ENCODE measurements at places on chromosomes 5 and 9.

DNA sequence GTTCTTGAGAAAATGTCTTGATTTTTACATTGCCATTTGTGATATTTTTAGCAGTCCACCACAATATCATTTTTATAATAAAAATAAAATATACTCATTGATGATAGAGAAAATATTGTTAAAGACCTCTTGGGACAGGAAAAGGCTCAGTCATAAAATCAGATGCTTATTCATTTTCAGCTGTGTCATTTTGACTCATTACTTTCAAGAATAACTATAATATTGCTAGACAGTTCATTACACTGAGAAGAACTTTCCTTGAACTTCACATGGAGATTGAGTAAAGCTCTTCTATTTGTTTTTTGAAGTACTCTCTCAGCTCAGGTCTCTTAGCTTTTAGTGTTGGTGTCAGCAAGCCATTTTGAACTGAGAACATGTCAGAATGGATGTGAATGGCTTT lies 8.5 kb upstream of the MEIKIN start:
- no peak for DNase-seq

DNA sequence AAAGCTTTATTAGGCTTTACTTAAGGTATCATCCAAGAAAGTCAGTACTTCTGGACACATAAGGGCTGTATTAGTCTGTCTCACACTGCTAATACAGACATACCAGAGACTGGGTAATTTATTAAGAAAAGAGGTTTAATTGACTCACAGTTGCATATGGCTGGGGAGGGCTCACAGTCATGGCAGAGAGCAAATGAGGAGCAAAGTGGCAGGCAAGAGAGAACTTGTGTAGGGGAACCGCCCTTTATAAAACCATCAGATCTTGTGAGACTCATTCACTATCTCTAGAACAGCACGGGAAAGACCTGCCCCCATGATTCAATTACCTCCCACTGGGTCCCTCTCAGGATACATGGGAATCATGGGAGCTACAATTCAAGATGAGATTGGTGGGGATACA lies 49.2 kb upstream of the SLC44A1 start:
- DNase-seq, result no peak

GRCh38 chr9:99590840-99591239 lies 230.8 kb upstream of the NR4A3 start:
- no peak for DNase-seq

DNA sequence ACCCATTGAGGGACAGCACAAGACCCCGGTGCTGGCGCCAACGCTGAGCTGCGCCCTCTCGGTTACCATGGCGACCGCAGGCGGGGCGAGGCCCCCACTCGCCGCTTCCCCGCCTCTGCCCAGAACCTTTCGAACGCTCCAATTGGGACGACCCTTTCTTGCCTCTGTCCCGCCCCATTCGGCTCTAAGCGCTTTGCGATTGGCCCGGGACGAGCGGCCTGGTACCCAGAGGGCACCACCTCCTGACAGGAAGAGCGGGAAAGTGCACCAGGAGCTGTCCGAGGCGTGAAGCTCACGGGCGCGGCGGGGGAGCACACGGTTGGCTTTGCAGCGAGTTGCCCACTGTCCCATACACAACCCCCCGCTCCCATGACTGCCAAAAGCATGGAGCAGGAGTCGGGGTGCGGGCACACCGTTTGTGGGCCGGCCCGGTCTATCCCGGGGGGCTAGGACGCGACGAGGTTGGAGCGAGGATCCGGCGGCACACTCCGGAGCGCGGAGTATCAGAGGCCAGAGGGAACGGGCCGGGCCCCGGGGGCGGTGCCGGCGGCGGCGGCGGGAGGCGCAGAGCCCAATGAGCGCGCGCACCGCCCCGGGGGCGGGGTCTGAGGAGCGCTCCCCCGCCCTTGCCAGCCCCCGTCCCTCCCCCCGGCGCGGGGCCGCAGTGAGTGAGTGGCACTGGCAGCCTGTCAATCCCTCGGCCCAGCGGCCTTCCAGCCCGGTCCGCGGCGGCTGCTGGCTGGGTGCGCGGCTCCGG lies 978 bp upstream of the PBX3 start:
- DNase-seq, result peak; percentile 89

DNA sequence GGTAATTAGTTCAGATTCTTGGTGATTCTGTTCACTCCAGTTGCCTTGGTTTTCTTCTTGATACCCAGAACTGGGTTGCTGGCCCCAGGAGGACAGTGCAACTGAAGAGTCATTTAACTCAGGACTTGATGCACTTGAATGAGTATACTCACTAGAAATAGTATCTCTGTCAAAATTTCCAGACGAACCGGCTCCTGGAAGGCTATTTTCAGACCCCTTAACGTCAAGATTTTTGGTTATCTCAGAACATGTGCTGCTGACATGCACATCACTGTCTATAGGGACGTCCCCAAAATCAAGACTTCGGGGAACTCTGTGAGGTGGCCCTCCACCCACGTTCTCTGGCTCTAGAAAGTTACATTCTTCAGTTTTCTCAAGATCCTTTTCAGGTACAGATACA lies 56.7 kb upstream of the PCA3 start:
- DNase-seq, result no peak

GRCh38 chr9:34417734-34418133 lies 40.6 kb downstream of the FAM219A start:
- no peak for DNase-seq

- DNase-seq, result no peak
Measured at GRCh38 chr5:111309384-111309783, 85.2 kb downstream of the CAMK4 start.

DNA sequence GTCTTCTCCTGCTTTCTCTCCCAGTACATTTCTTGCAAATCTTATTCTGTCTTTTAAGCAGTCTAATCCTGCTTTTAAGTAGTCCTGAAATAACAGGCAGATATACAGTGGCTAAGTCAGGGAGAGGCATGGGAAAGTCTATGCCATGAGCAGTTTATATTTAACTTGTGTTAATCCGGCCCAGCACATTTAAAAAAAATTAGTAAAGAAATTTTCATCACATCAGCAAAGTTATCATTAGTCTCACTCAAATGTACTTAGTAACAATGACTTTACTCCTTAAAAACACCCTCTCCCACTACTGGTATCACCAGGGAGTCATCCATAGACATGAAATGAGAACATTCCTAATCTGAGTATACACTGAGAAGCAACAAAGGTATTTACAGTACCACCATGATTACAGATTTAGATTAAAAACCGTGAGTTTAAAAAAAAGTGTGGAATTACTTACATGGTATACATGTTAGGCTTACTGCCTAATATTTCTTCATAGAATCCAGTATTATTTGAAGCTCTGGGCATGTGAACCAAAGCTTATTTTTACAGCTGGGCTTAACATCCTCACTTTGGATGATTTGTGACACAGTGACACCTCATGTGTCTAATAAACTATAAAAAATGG lies 75.9 kb upstream of the DAB2 start:
- DNase-seq, result no peak

GRCh38 chr9:110178281-110178680 lies 29.7 kb downstream of the C9orf152 start:
- DNase-seq, result no peak

- no peak for DNase-seq
Measured at GRCh38 chr5:109620651-109621050, 69.1 kb upstream of the MAN2A1 start.

DNA sequence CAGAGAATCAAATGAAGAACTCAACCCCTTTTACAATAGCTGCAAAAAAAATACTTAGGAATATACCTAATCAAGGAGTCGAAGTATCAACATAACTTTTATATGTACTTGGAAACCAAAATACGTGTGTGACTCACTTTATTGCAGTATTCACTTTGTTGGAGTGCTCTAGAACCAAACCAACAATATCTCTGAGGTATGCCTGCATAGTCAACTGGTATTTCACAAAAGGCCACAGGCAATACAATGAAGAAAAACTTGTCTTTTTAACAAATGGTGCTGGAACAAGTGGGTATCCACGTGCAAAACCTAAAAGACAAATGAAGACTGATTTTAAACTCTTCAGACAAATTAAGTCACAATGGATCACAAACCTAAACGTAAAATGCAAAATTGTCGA lies 385.7 kb downstream of the TLE1 start:
- no peak for DNase-seq

- no peak for DNase-seq
Measured at GRCh38 chr5:150234576-150235499, 45.0 kb downstream of the SLC6A7 start.

- DNase-seq, result no peak
Measured at GRCh38 chr5:177132136-177133095, 1.2 kb upstream of the NSD1 start.

- peak; percentile 28 for DNase-seq
Measured at GRCh38 chr9:87498046-87498810, 561 bp downstream of the DAPK1 start.

DNA sequence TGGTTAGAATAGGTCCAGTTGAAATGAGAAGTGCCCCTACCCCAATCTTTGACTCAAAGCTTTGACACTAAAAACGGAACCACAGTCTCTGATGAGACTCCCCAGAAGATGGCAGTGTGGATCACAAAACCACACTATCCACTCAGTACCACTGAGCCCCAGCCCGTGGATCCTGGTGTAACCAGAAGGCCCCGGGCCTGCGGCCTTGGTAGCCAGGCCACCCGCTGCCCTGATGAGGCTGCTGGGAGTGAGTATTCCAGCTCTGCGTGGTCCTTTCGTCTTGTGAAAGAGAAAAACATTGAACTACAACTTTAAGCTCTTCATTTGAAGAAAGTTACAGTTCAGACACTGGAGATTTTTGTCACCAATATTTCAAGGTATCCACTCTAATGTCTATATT lies 42.2 kb upstream of the FBP1 start:
- peak; percentile 89 for DNase-seq
